CD4-positive, alpha-beta T cell treated with Interleukin-12 subunit alpha and Interleukin-12 subunit beta, for 1 hour (primary cell): ENCODE measurements at places on chromosomes 12 and 14.

- no peak for DNase-seq
Observed at GRCh38 chr14:87387806-87388205, 605.2 kb downstream of the GALC start.

DNA sequence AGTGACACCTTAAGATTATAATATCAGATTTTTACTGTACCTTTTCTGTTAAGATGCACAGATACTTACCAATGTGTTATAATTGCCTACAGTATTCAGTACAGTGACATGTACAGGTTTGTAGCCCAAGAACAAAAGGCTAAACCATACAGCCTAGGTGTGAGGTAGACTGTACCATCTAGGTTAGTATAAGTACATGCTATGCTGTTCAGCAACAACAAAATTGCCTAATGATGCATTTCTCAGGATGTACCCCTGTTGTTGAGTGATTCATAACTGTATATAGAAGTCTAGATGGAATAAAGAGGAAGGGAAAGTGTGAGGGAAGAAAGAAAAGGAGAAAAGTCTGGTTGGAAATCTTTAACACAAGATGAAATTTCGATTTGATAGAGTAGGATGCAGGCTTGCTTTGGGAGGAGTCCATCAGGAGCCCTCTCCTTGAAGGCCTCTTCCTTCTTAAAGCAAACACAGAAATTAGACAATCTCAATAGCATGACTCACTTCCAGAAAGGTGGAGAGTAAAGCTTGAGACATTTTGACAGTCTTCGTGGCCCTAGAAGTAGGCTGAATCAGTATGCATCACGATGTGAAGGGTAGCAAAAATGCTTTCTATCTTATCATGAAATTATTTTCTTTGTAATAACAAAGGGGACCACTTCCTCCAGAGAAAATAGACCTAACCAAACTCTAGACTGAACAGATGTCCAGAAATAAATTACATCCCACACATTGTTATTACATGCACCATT, 191.5 kb downstream of the SYT1 start:
- no peak for DNase-seq

DNA sequence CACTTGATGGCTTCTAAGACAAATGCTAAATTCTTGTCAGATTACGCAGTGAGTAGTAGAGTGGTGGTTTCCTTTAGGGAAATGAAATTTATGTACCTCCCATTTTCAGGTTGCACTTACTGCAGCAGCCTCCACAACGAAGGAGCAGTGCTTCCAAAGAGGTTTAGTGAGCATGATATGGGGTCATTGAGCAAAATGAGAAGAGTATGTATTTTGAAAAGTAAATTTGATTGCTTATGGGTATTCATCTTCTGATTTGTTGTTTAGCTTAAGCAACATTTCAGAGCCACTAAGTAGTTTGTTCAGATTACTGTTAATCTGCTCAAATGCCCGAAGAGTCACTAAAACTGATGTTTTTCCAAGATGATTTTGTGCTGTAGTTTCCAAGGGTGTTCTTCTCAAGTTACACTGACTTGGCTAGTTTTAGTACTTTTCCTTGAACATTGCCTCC, 493.6 kb downstream of the PCNX1 start:
- peak; percentile 19 for DNase-seq

GRCh38 chr14:74083161-74083560, 1.1 kb downstream of the ALDH6A1 start:
- no peak for DNase-seq

DNA sequence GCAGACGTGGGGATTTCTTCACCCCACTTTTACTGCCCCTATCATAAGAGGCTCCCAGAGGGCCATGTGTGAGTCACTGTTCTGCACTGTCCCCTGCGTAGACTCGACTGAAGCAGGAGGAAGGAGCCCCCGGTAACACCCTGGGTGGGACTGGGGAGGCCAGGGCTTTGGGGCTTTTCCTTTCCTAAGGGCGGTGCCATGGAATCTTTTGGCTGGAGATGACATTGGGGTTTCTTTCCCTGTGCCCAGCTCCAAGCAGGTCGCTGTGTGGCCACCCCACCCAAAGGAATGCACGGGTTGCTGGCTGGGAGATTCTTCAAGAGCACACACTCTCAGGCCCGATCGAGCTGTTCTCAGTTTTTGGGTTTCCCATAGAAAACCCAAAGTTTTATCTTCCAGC, 62.3 kb upstream of the RIN3 start:
- no peak for DNase-seq

- peak; percentile 29 for DNase-seq
Observed at GRCh38 chr12:53791735-53792326, 40.1 kb upstream of the CISTR start.

- DNase-seq, result no peak
Observed at GRCh38 chr12:38788106-38788505, 117.3 kb downstream of the CPNE8 start.

DNA sequence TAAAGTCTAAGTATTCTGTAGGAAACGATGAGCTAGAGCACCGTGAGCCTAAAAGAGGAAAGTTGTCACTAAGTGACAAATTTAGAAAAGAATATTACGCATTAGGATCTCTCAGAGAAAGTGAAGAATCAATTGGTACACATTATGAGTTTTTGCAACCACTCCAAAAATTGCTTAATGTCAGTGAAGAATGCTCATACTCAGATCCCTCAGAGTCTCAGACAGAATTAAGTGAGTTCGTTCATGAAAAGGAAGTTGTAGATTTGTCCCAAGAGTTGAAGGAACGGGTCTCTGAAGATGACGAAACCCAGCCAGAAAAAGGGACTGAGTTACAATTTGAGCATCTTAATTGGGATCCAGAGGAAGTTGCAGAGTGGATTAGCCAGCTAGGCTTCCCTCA, 1.5 kb downstream of the SAMD15 start:
- no peak for DNase-seq

- DNase-seq, result no peak
Observed at GRCh38 chr12:104360157-104360556, 56.6 kb downstream of the EID3 start.

GRCh38 chr12:67942724-67943123, 46.5 kb upstream of the IFNG-AS1 start:
- DNase-seq, result no peak

DNA sequence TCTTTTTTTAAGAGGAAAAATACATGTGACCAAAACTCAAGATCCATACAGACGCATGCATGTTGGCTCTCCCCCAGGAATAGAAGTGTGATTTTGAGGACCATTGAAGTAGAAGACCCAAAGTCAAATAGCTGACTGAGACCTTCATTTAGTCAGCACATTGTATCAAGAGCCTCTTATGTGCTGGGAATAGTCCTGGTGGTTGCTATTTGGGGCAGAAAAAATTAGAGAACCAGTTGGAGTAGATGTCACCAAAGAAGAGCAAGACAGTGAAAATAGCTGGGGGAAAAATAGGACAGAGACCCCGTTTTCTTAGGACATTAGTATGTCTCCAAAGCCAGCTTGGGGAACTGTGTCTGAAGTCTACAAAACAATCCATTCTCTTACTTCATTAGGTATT, 93.6 kb downstream of the PELI2 start:
- DNase-seq, result no peak

GRCh38 chr14:72998252-72998903, 28.5 kb downstream of the ZFYVE1 start:
- no peak for DNase-seq

GRCh38 chr12:58415716-58416115, 474.3 kb downstream of the ATP23 start:
- no peak for DNase-seq

GRCh38 chr12:19894050-19894449, 454.8 kb downstream of the AEBP2 start:
- no peak for DNase-seq

- DNase-seq, result no peak
Observed at GRCh38 chr12:13816394-13816793, 165.0 kb downstream of the GRIN2B start.
